ENCODE measurements at places on chromosomes 4 and X.

DNA sequence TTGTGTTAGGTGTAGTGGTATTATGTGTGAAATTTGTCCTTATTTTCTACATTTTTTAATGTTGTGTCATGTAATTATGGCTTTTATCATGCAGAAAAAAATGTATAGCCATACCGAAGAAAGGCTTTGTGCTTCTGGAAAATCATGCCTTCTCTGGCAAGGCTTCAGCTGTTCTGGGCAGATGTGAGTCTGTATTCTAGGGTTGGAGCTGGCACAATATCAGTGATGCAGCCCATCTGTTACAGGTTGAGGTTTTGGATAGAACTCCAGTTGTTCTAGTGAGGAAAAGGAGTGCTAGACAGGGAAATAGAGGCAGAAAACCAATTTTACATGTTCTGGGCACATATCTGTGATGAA, 44.8 kb upstream of the PRSS12 start:
- DNase-seq = no peak

GRCh38 chrX:115284877-115285276, 4.6 kb upstream of the LUZP4 start:
- DNase-seq = no peak

DNA sequence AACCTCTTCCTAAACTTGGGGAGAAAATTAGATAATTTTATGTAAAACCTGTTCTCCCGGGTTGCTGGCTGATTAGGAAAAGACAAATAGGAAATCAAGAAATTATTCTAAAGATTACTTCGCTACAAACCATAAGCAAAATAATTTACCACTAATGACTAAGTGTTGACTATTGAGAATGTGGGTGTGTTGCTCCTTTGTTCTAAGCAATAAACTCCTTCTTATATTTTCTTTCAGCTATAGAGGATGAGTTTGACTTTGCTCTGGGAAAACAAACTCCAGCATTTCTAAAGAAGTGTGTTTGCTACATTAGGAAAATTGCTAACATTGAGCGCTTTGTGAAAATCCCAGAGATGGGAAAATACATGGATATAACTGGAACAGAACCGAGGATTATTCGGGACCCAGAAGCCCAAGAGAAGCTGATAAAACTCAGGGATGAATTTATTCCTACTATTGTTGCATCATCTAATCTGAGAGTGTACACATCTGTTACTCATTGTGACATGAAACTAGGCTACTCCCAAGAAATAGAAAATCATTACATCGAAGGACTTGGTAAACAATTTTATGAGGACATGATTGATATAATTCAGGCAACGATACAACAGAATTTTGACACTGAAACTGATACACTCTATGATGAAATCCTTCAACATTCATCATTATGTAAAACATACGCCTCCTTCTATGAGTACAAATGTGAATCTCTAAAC, 194.2 kb downstream of the NWD2 start:
- DNase-seq = no peak

DNA sequence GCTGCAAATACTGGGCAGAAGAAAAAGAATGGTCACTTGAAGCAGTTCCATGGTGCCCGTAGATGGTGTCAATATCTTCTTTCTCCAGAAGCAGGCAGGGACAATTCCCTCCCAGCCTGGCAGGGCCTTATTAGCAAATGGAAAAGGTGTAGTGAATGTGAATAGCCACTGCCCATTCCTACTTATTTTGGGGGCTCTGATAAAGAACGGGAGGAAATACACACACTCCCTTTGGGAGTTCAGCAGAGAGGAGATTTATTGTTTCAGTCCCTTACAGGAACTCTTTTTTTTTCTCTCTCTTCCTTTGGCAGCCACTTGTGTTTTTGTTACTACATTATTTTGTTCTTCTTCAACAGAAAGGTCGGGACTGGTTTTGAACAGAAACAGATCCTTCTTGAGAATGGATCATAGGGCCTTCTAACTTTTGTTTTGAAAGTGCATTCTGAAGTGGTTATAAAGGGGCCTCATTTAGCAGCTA, at the start of gene EMCN:
EMCN (minus strand) TSS at position 159 of the 478 bp plus-strand sequence; CDS start at position 51, 108 bp downstream.
- no peak for DNase-seq

GRCh38 chr4:106898621-106899230, 137.4 kb downstream of the DKK2 start:
- no peak for DNase-seq

GRCh38 chr4:11328401-11328800, 100.3 kb downstream of the HS3ST1 start:
- DNase-seq = no peak

DNA sequence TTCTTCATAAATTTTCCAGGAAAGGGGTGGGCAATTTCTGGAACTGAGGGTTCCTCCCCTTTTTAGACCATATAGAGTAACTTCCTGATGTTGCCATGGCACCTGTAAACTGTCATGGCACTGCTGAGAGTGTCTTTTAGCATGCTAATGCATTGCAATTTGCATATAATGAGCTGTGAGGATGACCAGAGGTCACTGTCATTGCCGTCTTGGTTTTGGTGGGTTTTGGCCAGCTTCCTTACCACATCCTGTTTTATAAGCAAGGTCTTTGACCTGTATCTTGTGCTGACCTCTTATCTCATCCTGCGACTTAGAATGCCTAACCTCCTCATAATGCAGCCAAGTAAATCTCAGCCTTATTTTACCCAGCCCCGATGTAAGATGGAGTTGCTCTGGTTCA, 577.8 kb downstream of the NLGN4X start:
- no peak for DNase-seq

GRCh38 chr4:52572936-52573485, 86.1 kb downstream of the USP46 start:
- DNase-seq = no peak

GRCh38 chr4:70133473-70133872, 20.6 kb upstream of the PRR27 start:
- no peak for DNase-seq

DNA sequence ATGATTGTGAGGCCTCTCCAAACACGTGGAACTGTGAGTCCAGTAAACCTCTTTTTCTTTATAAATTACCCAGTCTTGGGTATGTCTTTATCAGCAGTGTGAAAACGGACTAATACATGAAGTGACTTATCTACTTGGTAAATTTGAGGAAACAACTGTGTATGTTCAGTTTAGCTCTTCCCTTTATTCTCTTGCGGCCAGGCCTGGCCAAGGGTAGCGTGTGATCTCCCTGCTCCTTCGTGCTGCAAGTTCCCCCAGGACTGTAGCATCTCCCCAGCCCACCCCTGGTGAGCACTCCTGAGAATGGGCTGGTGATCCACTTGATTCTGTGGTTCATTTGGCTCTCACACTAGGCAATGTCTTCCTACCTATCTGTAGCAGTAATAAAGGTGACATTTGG, 53.2 kb upstream of the CHRNA9 start:
- DNase-seq = no peak

DNA sequence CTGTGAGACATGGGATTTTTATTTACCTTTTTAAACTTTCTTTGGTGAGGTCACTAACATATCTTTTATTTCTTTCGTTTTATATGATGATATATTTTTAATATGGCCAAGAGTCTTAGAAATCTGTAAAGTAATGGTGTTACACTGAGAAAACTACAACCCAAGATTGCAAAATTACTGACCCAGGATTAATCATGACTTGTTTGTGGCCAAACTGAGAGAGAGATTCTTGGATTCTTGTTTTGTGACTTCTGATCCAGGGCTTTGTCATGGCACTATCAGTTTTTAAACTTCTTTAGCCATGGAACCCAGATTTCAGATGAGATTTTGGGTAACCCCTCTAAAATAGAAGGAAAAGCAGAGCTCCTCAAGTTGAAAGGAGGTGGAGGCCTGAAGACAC, 42.0 kb downstream of the SGMS2 start:
- DNase-seq = no peak

DNA sequence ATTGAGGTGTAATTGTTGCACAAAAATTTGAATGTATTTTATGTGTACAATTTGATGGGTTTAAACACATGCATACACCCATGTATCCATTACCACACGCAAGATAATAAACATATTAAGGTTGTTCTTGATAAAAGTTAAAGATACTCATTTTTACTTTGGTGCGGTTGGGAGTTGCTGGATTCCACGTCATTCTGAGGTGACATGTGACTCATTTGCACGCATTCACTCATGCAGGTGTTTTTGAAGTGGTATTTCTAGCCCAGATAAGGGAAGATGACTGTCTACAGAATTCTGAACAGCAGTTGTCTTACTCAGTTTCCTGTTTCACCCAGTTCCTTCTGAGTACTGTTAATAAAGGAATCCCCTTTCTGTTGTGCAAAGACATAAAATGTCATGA, 142.0 kb downstream of the RTL3 start:
- DNase-seq = peak; percentile 46

- no peak for DNase-seq
Observed at GRCh38 chr4:36310793-36311192, 29.4 kb downstream of the DTHD1 start.

- DNase-seq = no peak
Observed at GRCh38 chr4:148078061-148078460, 346.2 kb downstream of the ARHGAP10 start.

DNA sequence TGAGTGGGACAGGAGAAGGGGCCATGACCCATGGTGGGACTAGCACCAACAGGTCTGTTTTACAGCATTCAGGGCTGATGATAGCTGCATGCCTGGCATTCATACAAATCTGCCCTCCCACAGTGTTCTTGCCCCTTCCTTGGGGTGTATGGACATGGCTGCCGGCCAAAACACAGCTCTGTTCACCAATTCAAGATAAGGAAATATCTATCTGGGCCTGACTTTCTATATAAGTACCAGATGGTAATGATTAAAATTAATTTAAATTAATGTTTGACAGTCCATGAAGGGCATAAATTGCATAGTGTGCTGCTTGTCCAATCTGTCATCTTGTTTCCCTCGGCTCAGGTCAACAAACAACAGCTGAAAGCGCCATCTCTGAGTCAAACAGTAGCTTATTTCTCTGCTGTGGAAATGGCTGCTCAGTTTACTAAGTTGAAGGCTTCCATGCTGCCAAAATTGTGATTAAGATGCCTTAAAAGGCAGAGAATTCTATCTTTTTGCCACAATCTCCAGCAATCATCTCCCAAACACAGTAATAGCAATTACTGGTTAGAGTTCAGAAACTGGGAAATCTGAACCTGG, 67.0 kb upstream of the TSPAN7 start:
- no peak for DNase-seq

- DNase-seq = no peak
Observed at GRCh38 chr4:42074294-42074693, 78.2 kb downstream of the BEND4 start.

DNA sequence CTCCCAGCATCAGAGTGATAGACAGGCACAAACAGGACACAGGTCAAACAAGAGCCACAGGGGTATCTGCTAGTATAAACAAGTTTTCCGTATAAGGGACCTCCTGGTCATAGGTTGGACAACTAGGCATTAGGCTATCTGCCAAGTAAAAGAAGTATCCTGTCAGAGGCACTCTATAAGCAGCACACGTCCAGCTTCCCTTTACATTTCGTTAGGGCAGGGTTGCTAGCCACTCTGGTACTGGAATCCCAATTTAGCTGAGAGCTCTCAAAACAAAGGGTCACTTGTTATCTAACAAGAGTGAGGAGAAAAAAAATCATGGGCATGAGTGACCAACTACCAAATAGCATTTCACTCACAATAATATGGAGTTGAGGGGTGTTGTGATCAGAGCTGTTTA, 780.7 kb upstream of the DIAPH2 start:
- no peak for DNase-seq

DNA sequence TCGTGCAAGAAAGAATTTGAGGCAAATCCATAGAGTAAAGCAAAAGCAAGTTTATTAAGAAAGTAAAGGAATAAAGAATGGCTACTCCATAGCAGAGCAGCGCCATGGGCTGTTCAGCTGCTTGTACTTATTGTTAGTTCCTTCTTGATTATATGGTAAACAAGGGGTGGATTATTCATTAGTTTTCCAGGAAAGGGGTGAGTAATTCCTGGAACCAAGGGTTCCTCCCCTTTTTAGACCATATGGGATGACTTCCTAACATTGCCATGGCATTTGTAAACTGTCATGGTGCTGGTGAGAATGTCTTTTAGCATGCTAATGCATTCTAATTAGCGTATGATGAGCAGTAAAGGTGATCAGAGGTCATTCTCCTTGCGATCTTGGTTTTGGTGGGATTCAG, 23.5 kb upstream of the CEP135 start:
- no peak for DNase-seq

GRCh38 chrX:100593126-100593525, 8.4 kb downstream of the TNMD start:
- no peak for DNase-seq

GRCh38 chr4:98242538-98242937, 18.6 kb upstream of the RAP1GDS1 start:
- DNase-seq = no peak

DNA sequence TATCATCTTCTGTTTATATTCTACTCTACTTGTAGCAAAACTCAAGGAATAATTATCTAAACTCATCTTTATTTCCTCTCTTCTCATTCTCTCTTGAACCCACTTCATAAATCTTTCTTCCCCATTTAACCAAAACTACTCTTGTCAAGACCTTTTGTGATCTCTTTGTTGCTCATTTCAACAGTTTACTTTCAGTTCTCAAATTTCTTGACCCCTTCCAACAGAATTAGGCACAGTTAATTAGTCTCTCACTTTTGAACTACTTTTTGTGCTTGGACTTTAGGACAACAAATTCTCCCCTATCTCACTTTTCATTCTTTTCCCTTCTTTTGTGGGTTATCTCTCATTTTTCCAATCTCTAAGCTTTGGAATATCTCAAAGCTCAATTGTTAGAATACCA, 27.4 kb upstream of the CAMK2D start:
- DNase-seq = no peak

GRCh38 chrX:124594017-124594651, 247.8 kb downstream of the SH2D1A start:
- DNase-seq = no peak

DNA sequence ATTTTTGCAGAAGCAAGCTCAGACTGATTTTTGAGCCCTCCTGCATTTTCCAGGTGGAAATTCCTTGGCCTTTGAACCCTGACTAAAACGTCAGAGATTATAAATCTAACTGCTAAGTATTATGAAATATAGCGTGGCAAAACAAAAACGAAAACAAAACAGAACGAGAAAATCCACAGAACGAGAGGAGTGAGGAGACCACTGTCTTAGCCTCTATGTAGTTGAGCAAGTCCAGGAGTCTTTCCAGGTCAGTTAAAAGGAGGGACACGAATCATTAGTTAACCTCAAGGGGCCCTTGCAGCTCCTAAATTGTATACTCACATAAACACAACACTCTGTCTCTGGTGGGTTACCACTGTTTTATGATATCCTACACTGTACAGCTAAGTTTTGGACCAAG, 80.2 kb downstream of the SYNPO2 start:
- no peak for DNase-seq

Data from T-helper 1 cell (primary cell).